ENCODE measurements at places on chromosomes 1 and 21.

DNA sequence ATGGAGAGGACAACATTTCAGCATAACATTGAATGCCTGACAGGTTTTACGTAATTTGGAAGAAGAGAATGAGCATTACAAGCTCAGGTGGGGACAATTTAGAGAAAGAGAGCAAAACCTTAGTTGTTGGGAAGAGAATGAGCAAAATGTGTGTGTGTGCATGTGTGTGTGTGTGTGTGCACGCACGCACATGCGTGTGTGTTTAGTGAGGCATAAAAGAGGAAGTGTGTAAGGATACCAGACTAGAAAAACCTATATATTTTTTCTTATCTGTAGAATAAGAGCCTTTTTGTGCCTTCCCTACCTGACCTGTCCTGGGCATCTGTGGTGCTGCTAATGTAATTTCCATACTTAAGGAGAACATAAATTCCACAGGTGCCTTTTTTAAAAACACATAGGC lies 99.0 kb upstream of the PLXNA2 start:
- no peak for DNase-seq

- DNase-seq = no peak
Observed at GRCh38 chr21:15753741-15754140, 24.0 kb downstream of the USP25 start.

- no peak for DNase-seq
Observed at GRCh38 chr1:93155335-93155734, 24.9 kb downstream of the TMED5 start.

GRCh38 chr1:77060000-77060399 lies 159.2 kb downstream of the PIGK start:
- no peak for DNase-seq

GRCh38 chr21:45180246-45180599 lies 105.8 kb downstream of the ADARB1 start:
- no peak for DNase-seq

DNA sequence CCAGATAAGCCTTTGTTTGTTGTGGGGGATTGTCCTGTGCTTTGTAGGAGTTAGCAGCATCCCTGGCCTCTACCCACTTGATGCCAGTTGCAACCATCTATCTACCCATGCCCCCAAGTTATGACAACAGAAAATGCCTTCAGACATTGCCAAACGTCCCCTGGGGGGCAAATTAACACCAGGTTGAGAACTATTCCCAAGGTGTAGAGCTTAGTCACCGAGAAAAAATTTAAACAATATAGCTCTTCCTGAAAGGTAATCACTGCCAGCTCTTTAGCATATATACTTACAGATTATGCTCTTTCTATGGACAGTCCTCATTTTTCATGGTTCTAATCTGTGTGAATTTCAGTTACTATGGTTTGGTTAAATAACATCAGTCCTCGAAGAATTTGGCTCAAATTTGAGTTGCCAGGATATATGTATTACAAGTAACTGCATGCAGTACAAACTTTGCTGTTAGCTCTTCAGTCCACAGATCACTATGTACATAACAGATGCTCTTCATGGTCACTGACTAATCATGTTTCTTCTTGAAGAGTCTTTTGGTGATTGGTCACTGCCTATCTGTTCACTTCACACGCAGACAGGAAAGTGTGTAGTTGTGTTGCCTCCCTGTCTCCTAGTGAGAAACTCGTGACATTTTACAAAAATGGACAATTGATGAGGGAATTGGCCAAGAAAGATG lies 25.2 kb downstream of the MAPKAPK2 start:
- no peak for DNase-seq

GRCh38 chr1:68157416-68157815 lies 74.9 kb downstream of the WLS start:
- no peak for DNase-seq

GRCh38 chr1:22529901-22530621 lies 33.2 kb upstream of the EPHA8 start:
- no peak for DNase-seq

- DNase-seq = no peak
Observed at GRCh38 chr1:110967256-110967655, 3.5 kb upstream of the LRIF1 start.

Data from NCI-H2107 (cell line).